ENCODE measurements at places on chromosomes 7 and 10.

GRCh38 chr7:36300696-36301350 is 88.8 kb upstream of the ANLN start:
- DNase-seq: no peak

DNA sequence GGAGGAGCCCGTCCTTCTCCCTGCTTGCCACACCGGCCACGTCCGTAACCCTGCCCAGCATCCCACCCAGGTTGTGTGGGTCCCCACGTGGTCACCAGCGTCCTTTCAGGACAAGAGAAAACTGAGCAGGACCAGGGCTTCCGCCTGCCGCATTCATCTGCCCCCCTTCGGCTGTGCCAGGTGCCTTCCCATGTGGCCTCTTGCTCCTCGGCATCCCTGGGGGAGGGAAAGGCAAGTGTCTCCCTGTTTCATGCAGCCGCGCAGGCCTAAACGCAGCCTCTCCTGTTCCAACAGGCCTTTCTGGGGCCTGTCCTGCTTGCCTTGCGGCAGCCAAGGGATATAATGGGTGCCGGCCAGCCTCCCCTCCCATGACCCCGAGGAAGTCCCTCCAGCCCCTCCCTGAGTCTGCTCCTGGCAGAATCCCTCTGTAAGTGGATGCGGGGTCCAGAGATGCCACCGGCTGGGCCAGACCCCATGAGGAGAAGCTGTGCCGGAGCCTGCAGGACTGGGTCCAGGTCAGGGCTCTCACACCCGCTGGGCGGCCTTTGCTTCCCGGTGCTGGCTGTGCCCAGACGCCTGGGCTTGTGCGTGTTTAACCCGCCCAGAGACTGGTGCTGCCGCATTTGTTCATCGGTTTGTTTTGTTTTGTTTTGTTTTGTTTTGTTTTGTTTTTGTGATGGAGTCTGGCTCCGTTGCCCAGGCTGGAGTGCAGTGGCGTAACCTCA is 23.1 kb downstream of the SHH start:
- DNase-seq: no peak

DNA sequence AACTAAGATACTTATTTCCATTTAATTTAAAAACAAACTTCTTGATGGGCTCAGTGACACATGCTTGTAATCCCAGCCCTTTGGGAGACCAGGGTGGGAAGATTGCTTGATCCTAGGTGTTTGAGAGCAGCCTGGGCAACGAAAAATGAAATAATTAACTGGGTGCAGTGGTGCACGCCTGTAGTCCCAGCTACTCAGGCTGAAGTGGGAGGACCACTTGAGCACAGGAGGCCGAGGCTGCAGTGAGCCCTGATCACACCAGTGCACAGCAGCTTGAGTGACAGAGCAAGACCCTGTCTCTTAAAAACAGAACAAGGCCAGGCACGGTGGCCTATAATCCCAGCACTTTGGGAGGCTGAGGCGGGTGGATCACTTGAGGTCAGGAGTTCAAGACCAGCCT is 37.4 kb downstream of the AVL9 start:
- no peak for DNase-seq

- peak; percentile 53 for DNase-seq
These were observed 2.8 kb downstream of the CLCN1 start for GRCh38 chr7:143318661-143319060.

DNA sequence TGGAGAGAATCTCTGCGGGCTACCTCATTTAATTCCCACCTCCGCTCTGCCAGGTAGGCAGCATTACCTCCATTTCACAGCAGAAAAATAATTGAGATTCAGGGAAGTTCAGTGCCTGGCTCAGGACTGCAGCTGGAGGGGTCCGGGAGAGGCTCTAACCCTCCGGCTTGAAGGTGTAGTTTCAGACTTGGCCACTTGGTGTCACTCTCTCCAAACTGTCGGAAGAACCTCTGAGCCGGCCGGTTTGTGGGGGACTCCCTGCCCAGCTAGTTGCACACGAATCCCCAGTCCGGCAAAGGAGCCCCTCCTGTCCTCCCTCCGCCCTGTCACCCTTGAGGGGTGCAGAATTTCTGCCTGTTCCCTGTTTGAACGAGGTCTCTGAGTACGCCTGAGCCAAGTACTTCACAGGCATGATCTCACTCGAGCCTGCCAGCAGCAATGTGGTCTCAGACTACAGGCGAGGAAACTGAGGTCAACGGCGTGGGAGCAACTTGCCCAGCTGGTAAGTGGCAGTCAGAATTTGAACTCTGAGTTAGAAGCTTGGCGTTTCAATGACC is 144.7 kb upstream of the ZNF716 start:
- no peak for DNase-seq

DNA sequence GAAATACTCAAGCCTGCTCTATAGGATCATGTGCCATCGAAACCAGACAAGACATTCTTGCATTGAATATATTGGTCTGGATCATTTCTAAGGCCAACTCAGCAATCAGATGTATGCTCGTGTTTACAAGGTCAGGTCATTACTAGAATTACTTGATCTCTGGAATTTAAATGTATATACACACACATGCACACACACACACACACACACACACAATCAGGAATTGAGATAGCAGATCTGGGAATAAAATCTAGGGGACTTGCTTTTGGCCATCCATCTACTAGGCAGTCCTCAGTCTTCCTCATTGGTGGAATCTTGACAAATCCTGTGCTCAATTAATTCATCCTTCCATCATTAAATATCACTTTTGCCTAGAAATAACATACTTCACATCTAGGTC is 3.6 kb downstream of the OPTN start:
- no peak for DNase-seq

DNA sequence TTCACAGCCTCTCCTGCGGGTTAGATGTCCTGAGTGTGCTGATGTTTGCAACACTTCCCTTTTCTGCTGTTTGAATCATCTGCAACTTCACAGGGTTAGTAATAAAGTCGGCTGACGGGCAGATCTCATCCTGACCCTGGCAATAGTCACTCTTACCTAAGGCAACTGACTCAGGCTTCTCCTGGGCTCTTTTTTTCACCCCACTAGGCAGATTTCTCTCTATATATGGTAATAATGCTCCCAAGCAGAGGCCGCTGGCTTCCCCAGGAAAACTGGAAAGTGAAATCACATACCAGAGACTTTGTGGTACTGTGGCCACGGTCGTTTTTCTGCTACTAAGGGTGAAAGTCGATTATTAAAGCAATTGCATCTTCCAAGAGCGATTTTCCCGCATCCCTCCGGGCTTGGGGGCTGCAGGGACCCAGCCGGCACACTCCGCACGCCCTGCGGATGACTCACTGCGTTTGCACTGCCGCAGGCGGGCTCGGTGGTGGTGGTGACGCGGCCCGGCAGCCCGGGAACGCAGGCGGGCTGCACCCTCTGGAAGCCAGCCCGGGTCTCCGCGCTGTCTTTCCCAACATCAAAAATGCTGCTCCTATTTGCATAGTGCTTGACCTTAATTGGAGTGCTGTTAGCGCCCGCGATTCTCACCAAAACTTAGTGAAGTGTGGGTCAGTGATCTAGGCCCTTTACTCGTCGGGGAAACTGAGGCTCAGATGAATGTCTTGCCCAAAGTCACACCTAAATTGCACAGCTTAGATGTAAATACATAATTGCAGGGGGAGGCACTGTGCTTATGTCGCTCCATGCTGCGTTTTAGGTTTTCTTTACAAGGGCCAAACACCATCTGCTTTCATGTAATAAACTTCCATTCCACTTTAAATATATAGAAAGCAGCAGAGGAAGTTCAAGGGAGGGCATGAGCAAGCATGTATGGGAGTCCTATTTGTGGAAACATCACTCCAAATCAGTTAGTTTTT is 47.6 kb upstream of the ITGB1 start:
- DNase-seq: peak; percentile 95

GRCh38 chr7:44539669-44540506 is 1.2 kb downstream of the NPC1L1 start:
- DNase-seq: no peak

DNA sequence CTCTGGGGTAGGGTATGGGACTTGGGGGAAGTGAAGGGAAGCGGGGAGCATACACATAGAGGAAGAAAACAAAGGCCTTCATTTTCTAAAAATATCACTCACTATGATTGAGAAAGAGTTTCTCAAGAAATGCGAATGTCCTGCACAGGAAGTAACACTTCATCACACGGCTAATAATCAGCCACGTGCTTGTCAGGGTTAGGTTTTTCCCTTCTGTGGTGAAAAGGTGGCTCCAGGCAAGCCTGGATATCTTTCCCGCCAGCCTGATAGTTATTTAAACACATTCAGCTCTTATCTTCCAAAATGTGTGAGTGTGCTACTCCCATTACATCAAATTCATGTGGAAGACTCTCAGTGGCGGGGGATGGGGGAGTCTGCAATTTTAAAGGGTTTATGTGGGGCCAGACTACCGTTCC is 166.4 kb upstream of the ADO start:
- peak; percentile 83 for DNase-seq

DNA sequence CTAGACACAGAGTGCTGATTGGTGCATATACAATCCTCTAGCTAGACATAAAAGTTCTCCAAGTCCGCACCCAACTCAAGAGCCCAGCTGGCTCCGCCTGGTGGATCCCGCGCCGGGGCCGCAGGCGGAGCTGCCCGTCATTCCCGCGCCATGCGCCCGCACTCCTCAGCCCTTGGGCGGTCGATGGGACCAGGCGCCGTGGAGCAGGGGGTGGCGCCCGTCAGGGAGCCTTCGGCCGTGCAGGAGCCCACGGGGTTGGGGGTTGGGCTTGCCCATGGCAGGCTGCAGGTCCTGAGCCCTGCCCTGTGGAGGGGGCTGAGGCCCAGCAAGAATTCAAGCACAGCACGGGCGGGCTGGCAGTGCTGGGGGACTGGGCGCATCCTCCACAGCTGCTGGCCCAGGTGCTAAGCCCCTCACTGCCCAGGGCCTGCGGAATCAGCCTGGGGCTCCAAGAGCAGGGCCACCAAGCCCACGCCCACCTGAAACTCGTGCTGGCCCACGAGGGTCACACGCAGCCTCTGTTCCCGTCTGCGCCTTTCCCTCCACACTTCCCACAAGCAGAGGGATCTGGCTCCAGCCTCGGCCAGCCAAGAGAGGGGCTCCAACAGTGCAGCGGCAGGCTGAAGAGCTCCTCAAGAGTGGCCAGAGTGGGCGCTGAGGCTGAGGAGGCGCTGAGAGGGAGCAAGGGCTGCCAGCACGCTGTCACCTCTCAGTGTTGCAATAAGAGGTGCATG is 604.2 kb upstream of the POM121L12 start:
- no peak for DNase-seq

DNA sequence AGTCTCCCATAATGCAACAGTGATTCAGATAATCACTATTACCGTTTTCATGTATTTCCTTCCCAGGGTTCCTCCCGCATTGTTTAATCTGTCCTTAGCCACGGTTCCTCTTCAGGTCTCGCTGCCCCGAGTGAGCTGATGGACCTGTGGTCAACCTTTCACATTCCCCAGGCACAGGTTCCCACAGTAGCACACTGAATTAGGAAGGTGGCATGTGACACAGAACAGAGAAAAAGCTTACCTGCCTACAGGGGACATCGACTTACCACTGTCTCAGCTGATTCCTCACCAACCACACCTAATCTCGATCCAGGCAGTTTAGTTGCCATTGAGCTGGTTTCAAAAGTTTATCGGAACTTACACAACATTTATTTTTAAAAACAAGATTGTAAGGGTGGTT is 72.2 kb downstream of the MTURN start:
- no peak for DNase-seq

DNA sequence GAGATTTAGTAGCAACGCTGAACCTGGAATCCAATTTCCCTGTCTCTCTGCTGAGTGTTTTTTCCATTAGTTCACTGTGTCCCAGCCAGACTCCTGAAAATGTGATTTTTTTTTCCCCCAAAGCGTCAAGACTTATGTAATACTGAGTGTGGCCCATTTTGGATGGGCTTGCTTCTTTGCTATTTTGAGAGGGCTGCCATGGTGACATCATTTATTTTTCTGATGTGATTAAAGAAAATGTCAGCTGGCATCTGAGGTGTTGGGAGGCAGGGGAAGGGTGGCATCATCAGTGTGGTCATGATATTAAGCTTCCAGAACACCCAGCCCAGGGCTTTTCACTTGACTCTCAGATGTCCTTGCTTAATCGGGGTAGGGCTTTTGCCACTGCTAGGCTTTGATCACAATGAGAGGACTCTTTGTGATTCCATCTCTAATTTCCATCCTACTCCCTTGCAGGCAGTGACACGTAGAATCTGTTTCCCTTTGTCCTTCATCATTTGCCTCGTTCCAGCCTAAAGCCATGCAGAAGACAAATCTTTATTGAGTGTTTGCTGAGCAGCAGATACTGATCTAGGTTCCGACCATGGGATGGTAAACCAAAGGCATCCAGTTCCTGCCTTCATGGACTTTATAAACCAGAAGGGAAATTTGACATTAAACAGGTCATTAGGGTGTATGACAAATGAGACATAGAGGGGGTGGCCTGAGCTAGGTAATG is 7.4 kb downstream of the ZNF365 start:
- DNase-seq: no peak

DNA sequence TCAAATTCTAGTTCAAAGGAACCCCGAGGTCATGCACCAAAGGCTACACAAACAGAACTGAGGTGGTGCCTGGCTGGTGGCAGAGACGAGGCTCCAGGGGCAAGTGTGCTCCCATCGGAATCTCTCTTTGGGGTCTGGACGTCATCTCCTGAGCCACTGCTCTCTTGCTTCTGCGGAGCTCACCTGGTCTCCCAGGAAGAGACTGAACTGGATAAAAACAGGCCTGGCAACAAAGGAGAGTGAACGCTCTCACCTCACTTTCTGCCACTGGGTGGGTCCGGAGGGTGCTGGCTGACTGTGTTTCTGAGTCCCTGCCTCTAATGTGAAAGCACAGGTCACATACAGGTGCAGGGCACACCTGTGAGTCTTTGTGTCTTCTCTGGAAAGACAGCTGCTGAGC is 22.4 kb downstream of the VIPR2 start:
- DNase-seq: no peak

- DNase-seq: no peak
These were observed 14.4 kb downstream of the RNF133 start for GRCh38 chr7:122684504-122684903.

DNA sequence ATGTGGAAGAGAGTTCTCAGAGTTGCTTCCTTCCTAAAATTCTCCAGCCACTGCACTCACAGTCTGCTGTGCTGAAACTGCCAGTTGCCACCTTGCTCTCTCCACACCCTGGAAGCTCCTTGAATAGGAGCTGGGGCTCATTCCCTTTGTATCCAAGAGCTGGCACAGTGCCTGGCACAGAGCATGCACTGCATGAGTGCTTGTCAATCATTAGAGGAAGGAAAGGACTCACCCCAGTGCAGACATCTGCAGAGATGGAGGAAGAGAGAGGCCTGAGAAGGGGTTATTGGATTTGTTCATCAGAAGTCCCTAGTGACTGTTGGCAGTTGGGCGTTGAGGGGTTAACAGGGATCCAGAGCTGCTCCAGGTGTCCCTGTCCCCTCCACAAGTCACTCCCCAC is 41.7 kb upstream of the DUSP5 start:
- peak; percentile 21 for DNase-seq

DNA sequence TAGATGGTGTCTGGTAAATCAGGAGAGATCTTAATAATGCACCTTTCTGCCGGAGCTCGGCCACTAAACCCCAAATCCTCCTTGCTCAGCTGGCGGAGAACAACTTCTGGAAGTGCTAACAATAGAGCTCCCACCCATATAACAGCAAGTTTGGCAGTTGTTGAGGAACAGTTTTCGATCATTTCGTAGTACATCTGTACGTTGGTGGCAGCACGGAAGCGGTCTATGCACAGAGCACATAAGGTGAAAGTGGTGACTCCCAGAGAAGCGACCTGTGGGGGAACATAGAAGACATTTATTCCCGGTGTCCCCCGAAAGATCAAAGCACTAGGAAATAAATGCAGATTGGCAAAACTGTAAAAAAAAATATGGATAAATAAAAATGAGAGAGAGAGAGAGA is 18.5 kb downstream of the GPR37 start:
- no peak for DNase-seq

- DNase-seq: no peak
These were observed 26.8 kb upstream of the CALCR start for GRCh38 chr7:93601363-93601762.

- no peak for DNase-seq
These were observed 110.6 kb upstream of the COL1A2 start for GRCh38 chr7:94284104-94284503.
